CD8-positive, alpha-beta memory T cell (primary cell): ENCODE measurements at places on chromosomes 13 and 19.

DNA sequence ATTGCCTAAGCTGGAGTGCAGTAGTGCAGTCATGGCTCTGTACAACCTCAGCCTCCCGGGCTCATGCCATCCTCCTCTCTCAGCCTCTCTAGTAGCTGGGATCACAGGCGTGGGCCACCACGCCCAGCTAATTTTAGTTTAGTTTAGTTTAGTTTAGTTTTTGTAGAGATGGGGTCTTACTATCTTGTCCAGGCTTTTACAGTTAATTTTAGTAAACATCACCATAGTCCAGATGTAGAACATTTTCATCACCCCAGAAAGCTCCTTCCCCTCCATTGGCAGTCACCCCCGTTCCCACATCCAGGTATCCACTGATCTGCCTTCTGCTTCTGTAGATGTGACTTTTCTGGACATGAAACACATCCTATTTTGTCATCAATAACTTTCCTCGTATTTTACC is 41.1 kb downstream of the DNM2 start:
- no peak for DNase-seq

DNA sequence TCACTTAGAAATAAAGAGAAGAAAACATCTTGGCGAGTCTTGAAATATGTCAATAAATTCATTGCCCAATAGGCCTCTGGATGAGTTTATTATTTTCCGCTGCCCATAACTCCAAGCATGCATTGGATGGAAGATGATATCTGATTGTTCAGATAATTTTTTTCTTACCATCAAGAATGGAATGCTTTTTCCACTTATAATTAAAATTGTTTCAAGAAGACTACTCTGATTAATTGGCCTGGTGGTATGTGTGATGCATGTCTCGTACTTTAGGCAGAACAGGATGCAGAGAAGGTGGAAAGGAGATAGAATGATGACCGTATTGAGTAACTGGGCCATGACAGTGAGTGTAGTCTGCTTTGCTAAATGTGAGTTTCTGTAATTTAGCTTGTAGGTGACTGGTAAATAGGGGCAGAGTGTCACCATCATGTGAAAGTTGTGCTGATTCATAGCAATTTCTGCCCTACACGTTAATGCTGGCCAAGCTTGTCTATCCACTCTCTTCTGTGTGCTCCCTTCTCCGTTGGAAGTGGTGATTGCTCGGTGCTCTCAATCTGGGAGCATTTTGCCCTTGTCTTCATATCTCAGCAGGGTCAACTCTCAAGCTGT is 13.5 kb upstream of the SPATA13 start:
- no peak for DNase-seq

DNA sequence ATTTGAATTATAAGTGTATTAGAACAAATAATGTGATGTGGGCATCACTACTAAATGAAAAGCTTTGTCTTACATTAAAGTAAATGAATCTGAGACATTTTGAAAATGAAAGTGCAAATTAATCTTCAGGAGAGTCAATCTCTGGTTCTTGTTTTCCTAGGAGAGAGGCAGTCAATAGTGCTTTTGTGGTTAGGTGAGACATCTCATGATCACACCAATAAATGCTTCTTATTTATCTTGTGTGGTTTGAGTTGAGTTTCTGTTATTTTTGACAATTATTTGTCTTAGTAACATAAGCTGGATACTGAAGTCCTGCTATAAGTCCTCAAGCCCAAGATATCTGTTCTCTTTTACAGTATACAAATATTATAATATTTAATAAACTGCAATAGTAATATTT is 1378.0 kb upstream of the PCDH9 start:
- DNase-seq: no peak

DNA sequence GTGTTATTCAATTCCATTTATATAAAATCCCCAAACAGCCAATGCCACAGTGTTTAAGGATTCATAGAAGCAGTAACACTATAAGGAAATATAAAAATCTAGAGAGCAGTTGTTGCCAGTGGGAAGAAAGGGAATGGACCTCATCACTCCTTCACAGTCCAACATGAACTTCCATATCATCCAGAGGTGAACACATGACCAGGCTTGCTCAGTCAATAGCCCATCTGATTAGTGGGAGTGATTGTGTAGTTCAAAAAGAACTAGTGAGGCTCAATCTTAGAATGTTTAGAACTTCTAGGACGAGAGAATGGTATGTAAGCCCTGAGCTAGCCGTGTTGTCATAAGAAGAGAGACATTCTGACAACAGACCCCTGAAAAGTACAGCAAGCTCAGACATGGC is 314.1 kb downstream of the LIG4 start:
- no peak for DNase-seq
